ENCODE measurements at places on chromosomes 5 and 9.

- DNase-seq = no peak
Measured at GRCh38 chr5:132369007-132369473, 470 bp upstream of the SLC22A5 start.

GRCh38 chr5:81961651-81962440 is 10.0 kb upstream of the ATG10 start:
- no peak for DNase-seq

DNA sequence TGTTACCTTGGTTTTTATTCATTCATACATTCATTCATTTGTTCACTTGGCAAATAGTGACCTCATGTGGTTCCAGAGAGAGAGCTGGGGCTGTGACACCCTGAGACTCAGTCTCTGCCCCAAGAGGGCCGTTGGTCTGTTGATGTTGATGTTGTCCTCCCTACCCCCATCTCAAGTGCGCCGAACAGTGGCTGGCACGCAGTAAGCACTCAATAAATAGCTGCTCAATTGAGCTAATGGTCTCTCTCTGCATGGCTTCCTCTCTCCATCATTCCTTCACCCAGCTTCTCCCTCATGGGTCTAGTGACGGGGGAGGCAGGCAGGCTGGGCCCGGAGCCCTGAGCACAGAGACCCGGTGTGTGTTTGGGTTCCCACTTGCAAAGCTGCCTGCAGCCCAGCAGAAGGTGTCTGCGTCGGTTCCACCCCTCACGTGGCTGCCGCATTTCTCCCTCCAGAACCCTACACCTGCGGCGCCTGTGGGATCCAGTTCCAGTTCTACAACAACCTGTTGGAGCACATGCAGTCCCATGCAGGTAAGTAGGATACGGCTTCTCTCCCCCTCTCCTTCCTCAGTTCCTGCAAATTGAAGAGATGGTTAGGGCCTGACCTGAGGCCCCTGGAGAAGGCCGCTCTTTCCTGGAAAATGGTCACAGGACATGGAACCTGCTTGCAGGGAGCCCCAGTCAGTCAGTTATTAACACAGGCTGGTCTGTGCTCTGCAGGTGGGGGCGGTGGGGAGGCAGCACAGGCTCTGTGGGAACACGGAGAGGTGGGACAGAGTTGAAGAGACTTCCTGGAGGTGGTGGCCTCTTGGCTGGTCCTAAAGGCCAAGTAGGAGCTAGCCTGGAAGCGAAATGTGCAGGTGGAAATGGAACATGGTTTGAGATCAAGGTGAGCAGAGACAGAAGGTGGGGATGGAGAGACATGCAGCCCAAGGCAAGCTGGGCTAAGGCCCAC is 42.0 kb downstream of the AMBP start:
- no peak for DNase-seq

- no peak for DNase-seq
Measured at GRCh38 chr9:101254733-101255433, 129.9 kb downstream of the BAAT start.

- no peak for DNase-seq
Measured at GRCh38 chr9:73441223-73441622, 289.6 kb downstream of the ANXA1 start.

DNA sequence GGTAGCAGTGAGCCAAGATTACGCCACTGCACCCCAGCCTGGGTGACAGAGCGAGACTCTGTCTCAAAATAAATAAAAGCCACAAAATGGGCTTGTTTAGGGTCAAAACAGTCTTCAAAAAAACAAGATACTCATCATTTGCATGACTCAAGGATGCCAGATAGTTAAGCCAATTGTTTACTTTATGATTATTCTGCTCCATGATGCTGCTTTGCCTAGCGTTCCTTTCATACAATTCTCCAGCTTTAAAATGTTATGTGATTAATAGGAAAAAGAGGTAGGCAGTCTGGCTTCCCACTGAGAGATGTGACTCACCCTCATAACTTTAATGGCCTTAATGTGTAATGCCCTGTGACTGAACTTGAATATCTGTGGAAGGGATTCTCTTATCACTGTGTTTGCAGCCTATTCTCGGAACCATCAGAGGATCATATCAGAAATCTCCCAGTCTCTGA is 364.6 kb upstream of the TRPC7 start:
- DNase-seq = no peak

DNA sequence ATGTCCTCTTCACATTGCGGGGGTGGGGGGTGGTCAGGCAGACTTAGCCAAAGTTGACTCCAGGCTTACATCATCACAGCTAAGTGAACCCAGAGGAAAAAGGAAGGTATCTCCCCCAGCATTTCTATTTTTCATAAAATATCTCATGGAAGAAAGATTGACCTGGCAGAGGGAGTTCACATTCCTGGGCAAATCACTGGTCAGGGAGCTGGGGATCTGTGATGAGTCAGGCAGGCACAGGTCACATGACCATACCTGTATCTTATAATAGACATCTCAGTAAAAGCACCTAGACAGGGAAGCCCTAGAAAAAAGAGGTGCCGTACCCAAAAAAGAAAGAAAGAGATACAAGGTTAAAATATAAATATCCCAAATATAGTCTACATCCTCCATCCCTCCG is 57.3 kb upstream of the WWC1 start:
- DNase-seq = no peak

DNA sequence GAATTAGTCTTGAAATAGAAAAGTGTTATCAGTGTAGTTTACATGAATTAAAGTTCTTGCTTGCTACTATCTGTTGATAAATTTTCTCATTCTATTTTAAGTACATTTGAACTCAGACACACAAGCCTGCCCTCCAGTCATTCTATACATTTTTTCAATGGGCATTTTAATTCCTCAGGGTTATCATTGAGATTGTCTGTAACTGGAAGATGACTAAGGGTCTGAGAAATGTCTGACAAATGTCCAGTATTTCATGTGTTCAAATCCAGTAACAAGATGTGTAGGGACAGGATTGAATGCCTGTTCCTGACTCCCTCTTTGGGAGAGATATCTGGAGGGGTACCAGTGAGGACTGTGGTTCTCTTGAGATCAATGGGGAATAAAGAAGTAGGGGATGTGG is 223.9 kb upstream of the ADAMTSL1 start:
- DNase-seq = no peak

DNA sequence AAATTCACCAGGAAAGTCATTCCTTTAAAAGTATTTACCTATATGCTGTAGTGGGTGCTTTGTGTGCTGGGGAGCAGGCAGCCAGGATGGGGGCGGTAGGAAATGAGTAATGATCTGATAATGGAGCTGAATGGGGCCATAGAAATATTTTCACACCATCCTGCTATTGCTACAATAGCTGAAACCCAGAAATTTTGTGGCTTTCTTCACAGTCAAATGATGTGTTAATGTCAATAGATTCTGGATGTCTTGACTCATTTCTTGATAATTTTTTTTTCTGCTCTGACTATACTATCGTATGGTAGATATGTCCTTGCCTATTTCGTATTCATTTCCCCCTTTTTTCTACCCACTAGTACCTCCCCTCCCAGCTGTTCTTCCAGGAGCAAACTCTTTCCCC is 59.5 kb downstream of the RORB start:
- no peak for DNase-seq

GRCh38 chr5:55601204-55601618 is 66.4 kb upstream of the PLPP1 start:
- DNase-seq = no peak

- DNase-seq = no peak
Measured at GRCh38 chr9:127971357-127972235, 9.2 kb downstream of the EEIG1 start.

GRCh38 chr9:111178331-111179055 is 140.2 kb upstream of the LPAR1 start:
- DNase-seq = no peak

- no peak for DNase-seq
Measured at GRCh38 chr9:138114501-138115245, 237.1 kb downstream of the CACNA1B start.

- no peak for DNase-seq
Measured at GRCh38 chr5:124342584-124342983, 403.9 kb downstream of the ZNF608 start.

GRCh38 chr5:139700711-139701055 is 52.5 kb downstream of the CXXC5 start:
- no peak for DNase-seq

DNA sequence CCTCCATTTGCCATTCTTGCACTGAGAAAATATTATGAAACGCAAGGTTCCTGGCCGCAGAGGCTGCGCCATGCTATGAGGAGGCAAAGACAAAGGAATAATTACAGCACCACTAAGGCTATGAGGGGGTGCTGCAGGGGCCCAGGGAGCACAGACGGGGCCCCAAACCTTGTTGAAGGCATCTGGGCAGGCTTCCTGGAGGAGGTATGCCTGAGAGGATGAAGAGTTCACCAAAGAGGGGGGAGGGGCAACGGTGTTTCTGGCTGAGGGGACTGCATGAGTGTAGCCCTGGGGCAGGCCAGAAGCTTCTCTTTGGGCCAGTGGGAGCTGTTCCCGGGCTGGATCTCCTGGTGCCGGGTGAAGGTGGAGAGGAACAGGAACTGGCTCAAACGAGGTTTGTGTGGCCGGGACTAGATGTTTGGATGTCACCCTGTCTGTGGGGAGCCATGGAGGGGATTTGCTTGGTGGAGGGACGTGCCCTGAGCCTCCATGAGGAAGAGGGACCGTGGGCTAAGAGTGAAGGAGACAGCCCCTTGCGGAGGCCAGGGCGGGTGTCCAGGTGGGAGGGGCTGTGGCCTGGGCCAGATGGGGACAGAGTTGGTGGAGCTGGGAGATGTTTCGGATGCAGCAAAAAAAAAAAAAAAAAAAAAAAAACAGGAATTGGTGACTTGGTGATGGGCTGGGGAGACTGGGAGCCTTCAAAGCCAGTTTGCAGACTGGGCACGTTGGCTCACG is 28.2 kb downstream of the PTGES start:
- no peak for DNase-seq

DNA sequence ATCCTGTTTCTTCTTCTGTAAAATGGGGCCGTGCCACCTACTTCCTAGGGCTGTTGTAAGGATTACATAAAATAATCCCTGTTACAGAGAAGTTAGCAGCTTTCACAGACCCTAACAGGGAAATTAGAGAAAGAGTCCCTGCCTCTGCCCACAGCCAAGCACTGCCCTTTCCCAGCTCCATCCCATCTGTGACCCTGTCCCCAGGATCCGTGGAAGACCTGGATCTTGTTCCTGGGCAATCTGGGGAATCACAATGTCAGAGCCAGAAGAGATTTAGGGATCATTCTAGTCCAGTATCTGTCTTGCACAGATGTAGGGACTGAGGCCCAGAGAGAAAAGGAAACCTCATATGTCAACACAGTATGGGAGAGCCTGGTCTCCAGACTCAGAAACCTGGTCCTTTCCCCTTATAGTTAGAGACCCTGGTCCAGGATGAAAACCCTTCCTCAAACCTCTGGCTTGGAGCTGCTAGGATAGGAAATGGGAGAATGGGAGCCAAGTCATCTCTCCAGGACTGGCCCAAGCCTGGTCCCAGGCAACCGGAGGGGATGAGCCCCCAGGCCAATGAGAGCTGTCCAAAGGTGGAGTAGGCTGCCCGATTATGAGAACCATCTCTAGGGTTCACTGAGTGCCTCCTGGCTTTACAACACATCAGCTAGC is 12.5 kb downstream of the LHX6 start:
- no peak for DNase-seq

DNA sequence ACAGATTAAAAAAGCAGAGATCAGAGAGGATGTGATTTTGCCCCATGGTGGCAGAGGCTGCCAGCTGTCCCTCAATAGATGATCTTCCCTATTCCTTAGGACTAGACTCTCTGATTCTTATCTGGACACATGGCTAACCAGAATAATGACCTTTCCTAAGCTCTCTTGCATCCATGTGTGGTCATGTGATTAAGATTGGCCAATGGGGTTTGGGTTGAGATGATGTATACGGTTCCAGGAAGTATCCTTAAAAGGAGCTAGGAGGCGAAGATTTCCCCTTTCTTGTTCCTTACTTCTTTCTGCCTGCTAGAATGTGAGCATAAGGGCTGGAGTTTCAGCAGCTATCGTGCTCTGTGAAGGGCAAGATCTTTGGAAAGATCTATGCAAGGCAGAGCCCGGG is 39.8 kb downstream of the FOXI1 start:
- DNase-seq = no peak

- no peak for DNase-seq
Measured at GRCh38 chr9:84003246-84003645, 22.6 kb downstream of the RMI1 start.

DNA sequence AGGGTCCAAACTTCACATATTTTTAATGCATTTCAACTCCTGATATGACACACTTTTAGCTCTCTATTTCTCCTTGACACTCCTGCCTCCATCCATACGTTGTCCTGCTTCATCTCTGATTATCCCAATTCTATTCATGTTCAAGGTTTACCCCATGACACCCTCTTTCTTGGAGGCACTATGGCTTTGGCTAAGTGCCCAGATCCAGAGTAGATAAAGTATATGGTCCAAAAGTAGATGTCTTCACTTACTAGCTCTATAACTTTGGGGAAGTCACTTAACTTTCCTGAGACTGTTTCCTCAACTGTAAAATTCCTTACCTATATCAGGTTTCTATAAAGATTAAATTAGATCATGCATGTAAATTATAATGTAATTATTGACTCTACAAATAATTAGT is 36.1 kb downstream of the SLC22A5 start:
- DNase-seq = no peak

GRCh38 chr5:36982146-36982545 is 105.6 kb downstream of the NIPBL start:
- no peak for DNase-seq

GRCh38 chr9:27622693-27623340 is 49.5 kb upstream of the C9orf72 start:
- DNase-seq = no peak

GRCh38 chr5:60207040-60207439 is 313.5 kb upstream of the PDE4D start:
- no peak for DNase-seq

DNA sequence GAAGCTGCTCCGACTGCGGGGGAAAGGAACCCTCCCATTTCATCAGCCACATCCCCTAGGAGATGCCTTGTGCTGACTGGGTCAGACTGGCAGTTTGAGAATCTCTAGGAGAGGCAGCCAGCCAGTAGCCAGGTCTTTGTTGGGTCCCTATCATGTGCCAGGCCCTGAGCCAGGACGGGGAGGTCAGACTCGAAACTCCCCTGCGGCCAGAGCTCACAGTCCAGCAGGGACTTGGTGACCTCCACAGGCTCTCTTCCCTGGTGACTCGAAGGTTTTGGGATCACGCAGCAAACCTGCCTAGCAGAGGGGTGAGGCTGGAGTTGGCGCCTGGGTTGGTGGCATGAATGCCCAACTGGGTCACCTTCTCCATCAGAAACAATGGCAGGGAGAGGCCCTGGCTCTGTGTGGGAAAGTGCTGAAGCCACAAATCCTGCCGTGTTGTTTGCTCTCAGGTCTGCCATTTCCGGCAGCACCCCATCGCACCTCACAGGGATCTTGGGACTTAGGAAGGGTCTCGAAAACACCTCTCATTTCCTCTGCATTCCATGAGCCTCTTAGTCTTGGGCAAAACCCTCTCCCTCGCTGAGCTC is 14.4 kb upstream of the ORM1 start:
- DNase-seq = no peak

- no peak for DNase-seq
Measured at GRCh38 chr9:98811051-98811650, 3.7 kb downstream of the GALNT12 start.

GRCh38 chr9:78236551-78236910 is 656 bp downstream of the CEP78 start:
- no peak for DNase-seq

- no peak for DNase-seq
Measured at GRCh38 chr9:86722706-86723075, 224.6 kb downstream of the GAS1 start.

GRCh38 chr5:154196955-154197652 is 6.6 kb downstream of the GALNT10 start:
- no peak for DNase-seq

- DNase-seq = no peak
Measured at GRCh38 chr9:136389396-136389795, 10.6 kb downstream of the SNAPC4 start.

GRCh38 chr9:93810028-93810971 is 144.9 kb downstream of the BARX1 start:
- no peak for DNase-seq
